ENCODE measurements at places on chromosomes 4 and X. TPM values are rescaled to one million over a fixed set of nuclear protein-coding genes. Genes with fewer than 3 reads are reported as not detected.

DNA sequence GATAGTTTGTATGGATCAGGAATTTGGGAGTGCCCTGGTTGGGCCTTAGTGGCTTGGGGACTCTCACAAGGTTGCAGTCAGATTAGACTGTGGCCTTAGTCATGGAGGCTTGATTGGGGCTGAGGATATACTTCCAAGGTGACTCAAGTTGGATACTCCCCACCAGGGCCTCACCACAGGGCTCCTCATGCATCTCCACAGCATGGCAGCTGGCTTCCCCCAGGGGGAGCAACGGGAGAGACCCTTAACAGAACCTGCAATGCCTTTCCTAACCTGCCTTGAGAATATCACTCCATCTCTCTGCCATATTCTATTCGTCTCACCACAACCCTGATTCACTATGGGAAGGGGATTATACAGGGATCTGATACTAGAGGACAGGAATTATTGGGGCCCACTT is 161.9 kb downstream of the RELL1 start:
- H3K4me1 ChIP-seq: no peaks in the 10 kb centered on the region
- no peak overlapping the region for H3K4me3 ChIP-seq
- H3K27ac ChIP-seq: no peak overlapping the region

GRCh38 chr4:105162123-105162796 is 15.6 kb downstream of the TET2 start:
- no peak overlapping the region for H3K4me3 ChIP-seq
- no peak overlapping the region for H3K27ac ChIP-seq
- H3K4me1 ChIP-seq: no peaks in the 10 kb centered on the region
- DNase-seq: no peak
- no peaks in the 10 kb centered on the region for H3K36me3 ChIP-seq

DNA sequence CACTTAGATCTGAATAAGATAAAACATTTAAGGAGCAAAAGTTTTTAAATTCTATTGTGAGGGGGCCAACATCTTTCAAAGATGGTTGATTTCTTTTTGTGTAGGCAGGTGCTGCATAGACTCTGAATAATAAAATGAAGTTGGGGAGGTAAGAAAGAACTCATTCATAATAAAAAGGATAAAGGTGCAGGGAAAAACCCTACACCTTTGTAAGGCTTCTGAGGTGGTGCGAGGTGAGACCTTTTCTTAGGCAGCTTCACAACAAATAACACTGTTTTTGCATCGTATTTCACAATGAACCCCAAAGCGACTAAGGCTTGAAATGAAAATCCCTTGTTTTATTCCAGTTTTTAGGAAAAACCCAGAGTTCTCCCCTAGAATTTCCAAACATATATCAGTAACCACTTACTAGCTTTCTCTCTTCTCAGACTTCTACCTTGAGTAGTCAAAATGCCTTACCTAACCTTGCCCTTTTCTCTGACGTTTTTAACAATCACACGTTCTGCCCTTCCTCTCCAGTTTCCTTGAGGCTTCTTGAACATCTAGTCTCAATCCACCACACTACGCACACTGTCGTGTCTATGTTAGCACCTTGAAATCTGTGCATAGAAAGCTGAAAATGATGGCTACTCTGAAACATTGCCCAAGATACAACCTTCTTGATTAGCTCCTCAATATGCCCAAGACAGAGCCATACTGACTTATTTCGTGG is 30.2 kb downstream of the MAML3 start:
- H3K4me1 ChIP-seq: no peaks in the 10 kb centered on the region
- no peak overlapping the region for H3K27ac ChIP-seq
- no peak overlapping the region for H3K4me3 ChIP-seq
- H3K36me3 ChIP-seq: no peaks in the 10 kb centered on the region
- no peaks in the 10 kb centered on the region for H3K27me3 ChIP-seq

The CFAP47 gene
- total RNA-seq: not detected

- no peak for DNase-seq
- H3K27me3 ChIP-seq: no peaks in the 10 kb centered on the region
Measured at GRCh38 chrX:84933956-84934556, 69.6 kb upstream of the APOOL start.

DNA sequence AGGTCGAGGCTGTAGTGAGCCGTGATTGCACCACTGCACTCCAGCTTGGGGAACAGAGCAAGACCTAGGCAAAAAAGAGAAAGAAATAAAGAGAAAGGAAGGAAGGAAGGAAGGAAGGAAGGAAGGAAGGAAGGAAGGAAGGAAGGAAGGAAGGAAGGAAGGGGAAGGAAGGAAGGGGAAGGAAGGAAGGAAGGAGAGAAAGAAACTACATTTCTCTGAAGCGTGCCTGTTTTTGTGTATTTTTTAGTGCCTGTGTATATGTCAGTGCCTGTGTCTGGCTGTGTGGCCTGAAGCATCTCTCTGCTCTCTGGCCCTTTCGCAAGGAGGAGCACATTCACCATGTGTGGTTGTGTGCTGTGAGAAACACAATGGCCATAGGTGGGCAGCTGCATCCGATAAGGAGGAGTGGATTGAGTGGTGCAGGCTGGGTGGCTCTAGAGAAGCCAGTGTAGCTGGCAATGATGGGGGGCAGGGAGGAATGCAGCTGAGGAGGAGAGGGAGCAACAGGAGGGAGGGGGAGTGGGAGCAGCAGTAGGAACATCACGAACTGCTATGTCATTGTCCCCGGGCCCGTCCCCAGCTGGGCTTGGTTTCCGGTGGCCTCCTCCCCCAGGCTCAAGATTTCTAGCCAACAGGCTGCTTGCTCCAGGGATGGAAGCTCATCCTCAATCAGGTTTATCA is 11.4 kb downstream of the SYN1 start:
- no peaks in the 10 kb centered on the region for H3K4me1 ChIP-seq
- H3K36me3 ChIP-seq: no peaks in the 10 kb centered on the region
- no peak overlapping the region for H3K4me3 ChIP-seq
- no peaks in the 10 kb centered on the region for H3K27me3 ChIP-seq

DNA sequence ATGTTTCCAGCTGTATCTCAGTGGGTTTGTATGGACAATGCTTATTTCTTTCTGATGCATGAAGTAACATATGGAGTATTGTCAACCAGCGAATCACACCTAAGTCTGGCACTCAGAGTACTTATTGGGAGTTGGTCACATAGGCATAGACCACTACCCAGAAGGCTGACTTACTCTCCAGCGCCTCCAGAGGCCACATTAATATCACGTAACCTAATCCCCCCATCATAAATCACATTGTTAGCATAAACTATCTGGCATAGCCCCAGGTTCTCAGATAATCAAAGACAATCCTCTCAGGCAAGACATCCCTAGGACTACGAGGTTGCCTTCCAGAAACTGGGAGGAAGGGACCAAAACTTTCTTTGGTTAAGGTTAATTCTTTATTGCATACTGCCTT is 560.5 kb upstream of the PABPC4L start:
- H3K36me3 ChIP-seq: no peaks in the 10 kb centered on the region
- no peaks in the 10 kb centered on the region for H3K27me3 ChIP-seq
- no peak overlapping the region for H3K4me3 ChIP-seq
- H3K27ac ChIP-seq: no peak overlapping the region
- no peaks in the 10 kb centered on the region for H3K4me1 ChIP-seq
- DNase-seq: no peak

DNA sequence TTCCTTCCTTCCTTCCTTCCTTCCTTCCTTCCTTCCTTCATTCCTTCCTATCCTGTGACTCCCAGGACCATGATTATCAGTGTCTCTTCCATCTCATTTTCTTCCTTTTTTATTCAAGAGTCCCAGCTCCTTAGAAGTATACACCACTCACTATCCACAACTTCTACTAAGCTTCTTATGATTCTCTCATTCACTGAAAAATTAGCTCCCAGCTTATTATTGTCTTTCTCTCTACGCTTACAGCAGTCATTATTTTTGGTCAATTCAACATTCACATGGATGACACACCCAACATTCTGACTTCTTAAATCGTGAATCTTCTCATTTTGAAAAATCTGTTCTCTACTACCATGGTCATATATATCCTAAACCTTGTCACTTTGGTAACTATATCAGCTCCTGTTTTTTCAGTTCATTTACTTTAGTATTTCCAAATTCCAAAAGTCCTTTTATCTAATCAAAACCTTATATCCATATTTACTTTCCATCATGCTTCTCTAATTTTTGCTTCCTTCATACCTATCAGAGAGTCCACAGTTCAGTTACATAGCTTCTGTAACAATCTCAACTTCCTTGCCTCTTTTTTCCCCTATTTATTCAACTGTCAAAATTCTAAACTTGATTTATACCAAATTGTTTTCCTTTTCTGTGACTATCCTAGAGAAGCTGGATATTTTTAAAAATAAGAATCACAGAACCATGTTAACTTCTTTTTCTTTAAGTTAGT is 677.5 kb downstream of the RAPGEF2 start:
- no peaks in the 10 kb centered on the region for H3K4me1 ChIP-seq
- no peak overlapping the region for H3K4me3 ChIP-seq
- no peaks in the 10 kb centered on the region for H3K36me3 ChIP-seq
- no peaks in the 10 kb centered on the region for H3K27me3 ChIP-seq
- no peak overlapping the region for H3K27ac ChIP-seq

The CITED1 gene
- not detected for total RNA-seq

DNA sequence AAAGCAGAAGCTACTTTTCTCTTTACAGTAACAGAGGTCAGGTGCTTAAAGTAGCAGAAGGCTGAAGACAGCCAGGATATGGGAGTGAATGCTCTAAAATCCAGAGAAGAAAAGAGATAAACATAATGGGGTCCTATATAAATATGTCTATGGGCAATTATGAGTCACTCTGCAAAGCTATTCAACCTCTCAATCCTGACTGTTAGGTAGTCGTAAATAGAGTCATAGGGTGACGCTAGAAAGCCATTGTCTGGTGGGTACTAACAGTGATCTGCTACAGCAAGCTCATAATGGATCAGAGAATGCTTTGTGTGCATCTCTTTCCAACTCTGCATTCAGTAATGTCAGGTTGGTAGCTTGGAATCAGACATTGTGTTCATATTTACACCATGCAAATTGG is 53.5 kb upstream of the PDE5A start:
- H3K36me3 ChIP-seq: no peaks in the 10 kb centered on the region
- H3K27me3 ChIP-seq: no peaks in the 10 kb centered on the region
- no peak for DNase-seq
- H3K27ac ChIP-seq: no peak overlapping the region

DNA sequence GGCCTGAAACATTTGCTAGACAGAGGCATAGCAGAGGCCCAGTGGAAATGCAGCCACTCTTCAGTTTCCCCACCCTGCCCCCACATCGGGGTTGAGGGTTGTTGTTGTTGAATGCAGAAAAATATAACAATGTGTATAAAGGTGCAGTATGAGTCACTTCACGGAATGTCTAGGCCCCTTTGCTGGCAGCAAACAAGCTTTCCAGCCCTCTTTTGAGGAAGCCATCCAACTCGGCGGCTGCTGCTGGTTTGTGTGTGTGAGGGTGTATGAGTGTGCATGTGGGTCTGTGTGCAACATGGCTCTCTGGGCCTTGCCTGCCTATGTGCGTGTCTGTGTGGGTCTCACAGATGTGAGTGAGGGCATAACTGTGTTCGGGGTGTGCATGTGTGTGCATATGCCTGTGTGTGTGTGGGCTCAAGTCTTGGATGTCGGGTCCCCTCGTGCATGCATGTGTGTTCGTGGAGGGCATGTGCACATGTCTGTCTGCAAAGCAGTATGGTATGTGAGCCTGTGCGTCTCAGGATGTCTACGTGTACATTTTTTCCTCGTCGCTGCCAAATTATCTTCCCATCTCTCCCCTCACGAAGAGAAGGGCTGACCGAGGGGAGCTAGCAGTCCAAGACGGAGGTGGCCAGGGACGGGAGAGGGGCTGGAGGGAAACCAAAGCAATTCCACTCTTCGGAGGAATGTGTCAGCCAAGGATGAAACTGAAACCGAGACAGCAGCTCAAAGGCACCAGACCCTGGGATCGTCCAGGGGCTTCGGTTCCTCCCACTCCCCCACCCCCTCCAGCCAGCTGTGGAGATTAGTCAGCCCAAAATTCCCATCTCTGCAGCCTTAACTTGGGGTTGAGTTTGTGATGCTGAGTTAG is 8.4 kb upstream of the ELF4 start:
- DNase-seq: no peak
- peaks cover 3% of the 10 kb centered on the region for H3K4me1 ChIP-seq
- H3K36me3 ChIP-seq: no peaks in the 10 kb centered on the region
- H3K27me3 ChIP-seq: no peaks in the 10 kb centered on the region
- peak overlapping the region; percentile 17 for H3K27ac ChIP-seq
